ENCODE measurements at places on chromosomes 5 and 9.
A peak's percentile ranks its signal among the peaks of the same experiment; 100 is the strongest.

DNA sequence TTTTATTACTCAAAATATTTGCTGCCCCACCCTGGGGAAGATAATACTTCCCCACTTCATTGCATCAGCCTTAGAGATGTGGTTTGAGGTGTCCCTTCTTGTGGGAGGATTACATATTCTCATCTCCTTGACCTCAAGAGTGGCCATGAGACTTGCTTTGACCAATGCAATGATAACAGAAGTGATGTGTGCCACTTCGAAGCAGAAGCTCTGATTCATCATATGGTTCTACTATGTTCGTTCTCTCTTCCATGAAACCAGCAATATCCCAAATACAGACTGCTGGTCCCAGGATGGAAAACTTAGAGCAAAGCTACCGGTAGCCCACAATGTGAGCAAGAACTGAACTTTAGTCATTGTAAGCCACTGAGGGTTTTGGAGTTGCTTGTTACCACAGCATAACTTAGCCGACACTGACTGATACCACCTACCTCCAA, 92.0 kb downstream of the THBS4 start:
- no peak for DNase-seq

- no peak for DNase-seq
Observed at GRCh38 chr5:111869681-111870080, 112.7 kb upstream of the NREP start.

- DNase-seq, result no peak
Observed at GRCh38 chr5:38285226-38285625, 26.9 kb downstream of the EGFLAM start.

GRCh38 chr9:100027543-100027942, 71.3 kb downstream of the ERP44 start:
- no peak for DNase-seq

GRCh38 chr9:9177081-9177480, 1377.5 kb upstream of the DMAC1 start:
- DNase-seq, result no peak

DNA sequence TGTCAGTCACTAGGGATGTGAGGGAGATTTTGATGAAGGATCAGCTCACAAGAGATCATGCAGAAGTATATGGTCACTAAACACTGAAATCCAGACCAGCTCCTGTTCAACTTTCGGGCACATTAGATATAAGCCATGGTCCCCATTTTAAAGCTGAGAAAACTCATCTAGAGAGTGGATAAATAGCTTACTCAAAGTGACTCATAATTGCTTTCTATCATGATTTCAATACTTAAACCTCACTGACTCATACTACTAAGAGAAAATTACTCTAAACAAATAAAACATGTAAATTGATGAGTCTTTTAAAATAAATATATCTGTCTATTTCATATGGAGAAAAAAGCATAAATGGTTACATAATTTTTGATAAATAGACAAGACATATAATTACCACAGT, 567.7 kb downstream of the TLR4 start:
- DNase-seq, result no peak

GRCh38 chr5:138974227-138975063, 99.3 kb upstream of the LRRTM2 start:
- DNase-seq, result no peak

- no peak for DNase-seq
Observed at GRCh38 chr5:173946323-173946722, 42.6 kb upstream of the C5orf47 start.

- no peak for DNase-seq
Observed at GRCh38 chr9:133419005-133419404, 1.2 kb upstream of the REXO4 start.

DNA sequence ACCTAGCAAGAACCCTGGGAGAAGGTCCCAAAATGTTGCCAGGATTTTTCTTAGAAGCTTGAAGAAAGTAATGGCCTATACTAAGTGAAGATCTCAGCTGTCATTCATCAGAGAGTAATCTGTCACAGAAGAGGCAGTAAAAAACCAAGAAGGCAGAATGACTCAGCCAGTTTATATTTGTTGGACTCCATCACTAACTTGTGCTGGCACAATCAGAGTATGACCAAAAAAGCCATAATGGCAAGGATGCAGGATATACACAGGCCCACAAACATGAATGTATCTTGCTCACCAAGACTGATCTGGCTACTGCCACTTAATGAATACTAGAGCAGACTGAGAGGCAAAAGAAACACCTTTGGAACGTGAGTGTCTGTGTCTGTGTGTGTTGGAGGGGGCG, 104.0 kb upstream of the POU5F2 start:
- DNase-seq, result no peak

- DNase-seq, result no peak
Observed at GRCh38 chr5:19189176-19189575, 798.8 kb downstream of the CDH18 start.

GRCh38 chr9:112218908-112219307, 43.8 kb upstream of the SUSD1 start:
- no peak for DNase-seq

GRCh38 chr5:124079062-124079461, 567.1 kb downstream of the CSNK1G3 start:
- DNase-seq, result no peak

GRCh38 chr5:132586063-132586462, 29.3 kb downstream of the RAD50 start:
- no peak for DNase-seq

GRCh38 chr5:124111886-124112285, 599.9 kb downstream of the CSNK1G3 start:
- no peak for DNase-seq

DNA sequence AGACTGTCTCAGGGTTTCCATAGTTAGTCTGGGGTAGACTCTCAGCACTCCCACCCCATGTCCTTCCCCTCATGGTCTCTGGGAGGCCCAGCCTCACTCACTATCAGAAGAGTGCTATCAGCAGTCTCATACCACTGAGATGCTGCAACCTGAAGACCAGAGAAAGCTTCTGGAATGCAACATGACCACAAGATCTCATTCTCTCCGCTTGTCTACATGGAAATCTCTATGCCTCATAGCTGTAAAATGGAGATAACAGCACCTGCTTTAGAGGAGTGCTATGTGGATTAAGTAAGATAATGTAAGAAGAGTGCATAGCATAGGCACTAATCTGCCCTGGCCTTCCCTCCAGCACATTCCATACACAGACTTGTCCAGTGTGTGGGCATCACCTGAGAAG, 47.0 kb upstream of the ZNF169 start:
- peak; percentile 63 for DNase-seq

GRCh38 chr9:6564360-6564759, 81.2 kb downstream of the GLDC start:
- DNase-seq, result no peak

DNA sequence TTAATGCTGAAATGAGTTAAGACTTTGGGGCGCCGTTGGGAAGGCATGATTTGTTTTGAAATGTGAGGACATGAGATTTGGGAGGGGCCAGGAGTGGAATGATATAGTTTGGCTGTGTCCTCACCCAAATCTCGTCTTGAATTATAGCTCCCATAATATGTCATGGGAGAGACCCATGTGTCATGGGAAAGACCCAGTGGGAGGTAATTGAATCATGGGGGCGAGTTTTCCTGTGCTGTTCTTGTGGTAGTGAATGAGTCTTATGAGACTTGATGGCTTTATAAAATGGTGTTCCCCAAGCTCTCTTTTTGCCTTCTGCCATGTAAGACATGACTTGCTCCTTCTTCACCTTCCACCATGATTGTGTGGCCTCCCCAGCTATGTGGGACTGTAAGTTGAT, 5.1 kb downstream of the SLC25A48 start:
- DNase-seq, result no peak

DNA sequence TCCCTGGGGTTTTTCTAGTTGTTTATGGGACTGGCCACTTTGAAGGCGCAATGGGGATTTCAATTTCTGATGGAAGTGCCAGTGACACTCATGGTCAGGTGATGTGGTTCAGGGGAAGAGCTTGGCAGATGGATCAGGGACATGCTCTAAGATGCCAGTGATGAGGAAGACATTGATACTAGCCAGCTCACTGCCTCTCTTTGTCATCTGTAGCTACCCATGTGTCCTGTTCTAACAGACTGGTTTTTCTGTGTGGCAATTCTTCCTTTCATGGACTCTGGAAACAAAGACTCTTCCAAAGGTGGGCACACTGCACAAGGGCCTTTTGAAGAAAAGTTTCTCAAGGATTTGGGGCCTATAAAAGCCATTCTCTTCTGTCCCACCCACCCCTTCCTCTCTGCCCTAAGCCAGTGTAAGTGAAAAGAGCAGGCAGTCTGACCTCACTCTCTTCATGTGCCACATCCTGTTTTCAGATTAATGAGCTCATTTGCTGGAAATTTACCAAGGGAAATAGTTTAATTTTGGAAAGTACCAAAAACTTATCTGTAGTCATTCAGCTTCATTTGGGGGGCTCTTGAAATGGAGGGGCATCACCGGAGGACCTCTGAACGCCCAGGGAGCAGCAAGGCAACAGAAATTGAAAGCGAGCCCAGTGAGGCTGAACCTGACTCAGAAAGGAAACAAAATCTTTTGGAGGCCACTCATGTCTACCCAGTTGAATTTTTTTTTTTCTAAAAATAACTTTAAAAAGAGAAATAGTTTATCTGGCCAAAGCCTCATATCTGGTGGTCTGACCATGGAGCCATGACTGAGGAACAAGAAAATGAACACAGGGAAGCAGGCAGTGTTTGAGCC, 4.9 kb upstream of the TRAF1 start:
- DNase-seq, result no peak

DNA sequence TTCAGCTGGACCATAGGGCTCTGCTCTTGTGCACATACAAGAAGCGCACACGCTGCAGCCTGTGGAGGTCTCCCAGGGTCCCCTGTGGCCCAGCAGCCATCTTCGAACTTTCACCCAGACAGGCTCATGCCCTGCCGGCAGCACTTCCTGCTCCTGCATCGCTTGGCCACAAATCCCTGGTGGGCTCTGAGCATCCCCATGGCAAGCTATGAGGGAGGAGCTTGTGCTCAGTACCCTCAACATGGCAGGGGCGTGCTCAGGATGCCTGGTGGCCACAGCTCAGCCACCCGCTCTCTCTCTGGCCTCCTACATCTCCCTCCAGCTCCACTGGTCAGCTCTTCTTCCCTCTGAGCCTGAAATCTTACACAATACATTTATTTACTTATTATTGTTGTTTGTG, 63.7 kb downstream of the IRX2 start:
- DNase-seq, result no peak

- DNase-seq, result no peak
Observed at GRCh38 chr5:9160747-9161146, 385.1 kb downstream of the SEMA5A start.

DNA sequence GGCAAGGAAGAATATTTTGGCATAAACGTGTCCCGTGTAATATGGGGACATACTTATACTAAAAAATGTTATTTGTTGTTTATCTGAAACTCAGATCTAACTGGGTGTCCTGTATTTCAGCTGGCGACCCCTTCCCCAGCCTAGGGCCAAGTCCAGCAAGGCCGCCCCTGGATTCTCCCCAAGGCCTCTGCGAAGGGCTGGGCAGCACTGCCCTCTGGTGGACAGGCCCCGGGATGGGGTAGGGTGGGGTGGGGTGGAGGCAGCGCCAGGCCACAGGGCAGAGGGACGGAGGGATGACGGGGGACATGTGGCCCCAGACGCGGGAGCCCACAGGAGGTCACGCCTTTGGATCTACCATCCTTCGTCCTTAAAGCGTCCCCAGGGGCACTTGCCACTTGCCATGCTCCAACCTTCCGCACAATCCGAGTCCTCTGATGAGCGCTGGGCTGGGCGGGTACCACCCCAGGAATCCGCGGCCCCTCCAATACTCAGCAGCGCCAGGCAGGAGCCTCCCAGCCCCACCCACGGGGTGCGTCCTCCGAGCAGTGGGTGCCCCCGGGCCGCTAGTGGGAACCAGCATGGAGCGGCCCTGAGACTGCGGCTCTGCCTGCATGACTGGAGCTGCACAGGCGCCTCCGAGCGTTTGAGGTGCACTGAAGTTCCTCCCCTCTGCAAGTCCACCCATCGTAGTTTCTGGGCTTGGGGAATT, 7.1 kb upstream of the AGPAT2 start:
- DNase-seq, result no peak
